Esophagus squamous epithelium (tissue), 5 donors: ENCODE measurements at places on chromosomes 2 and 18.

- no peak for DNase-seq
Observed at GRCh38 chr2:48414980-48415835, 114.7 kb upstream of the STON1 start.

- no peak for DNase-seq
Observed at GRCh38 chr2:159176555-159176954, 109.9 kb downstream of the WDSUB1 start.

DNA sequence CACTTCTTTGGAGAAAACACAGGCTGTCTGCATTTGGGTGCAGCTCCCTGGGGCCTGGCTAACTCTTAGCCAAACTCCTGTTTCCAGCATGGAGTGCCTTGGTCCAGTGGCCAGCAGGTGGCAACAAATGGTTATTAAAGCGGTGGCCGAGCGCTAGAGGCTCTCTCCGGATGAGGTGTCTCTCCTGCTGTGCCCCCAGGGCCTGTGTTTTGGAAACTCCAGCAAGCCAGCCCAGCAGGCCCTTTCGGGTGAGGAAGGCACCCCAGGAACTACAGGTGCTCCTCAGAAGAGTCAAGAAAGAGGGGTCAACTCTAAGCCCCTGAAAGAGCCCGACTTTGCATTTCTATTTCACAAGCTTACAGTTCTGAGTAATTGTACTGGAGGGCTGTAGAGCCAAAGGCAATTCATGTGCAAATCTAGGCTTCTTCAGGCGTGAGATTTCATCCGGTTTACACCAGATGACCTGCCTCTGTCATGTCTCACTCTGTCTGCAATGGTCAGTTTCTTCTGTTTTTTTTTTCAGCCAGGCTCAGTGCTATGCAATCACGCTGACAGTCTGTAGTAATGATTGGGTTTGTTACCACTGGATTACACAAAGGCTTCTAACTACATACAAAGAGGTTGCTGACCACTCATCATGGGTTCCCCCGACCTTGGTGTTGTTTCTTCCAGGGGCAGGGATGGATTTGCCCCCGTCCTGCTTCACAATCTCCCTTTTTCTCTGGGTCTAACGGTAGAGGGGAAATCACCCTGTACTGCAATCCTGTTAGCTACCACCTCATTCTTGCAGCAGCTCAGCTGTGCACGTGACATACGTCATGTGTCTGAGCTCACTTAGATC, 7.6 kb upstream of the CHRNA1 start:
- DNase-seq, result no peak

GRCh38 chr2:192029089-192029488, 165.6 kb downstream of the TMEFF2 start:
- DNase-seq, result no peak

GRCh38 chr2:233030-233429, 30.8 kb downstream of the SH3YL1 start:
- no peak for DNase-seq

DNA sequence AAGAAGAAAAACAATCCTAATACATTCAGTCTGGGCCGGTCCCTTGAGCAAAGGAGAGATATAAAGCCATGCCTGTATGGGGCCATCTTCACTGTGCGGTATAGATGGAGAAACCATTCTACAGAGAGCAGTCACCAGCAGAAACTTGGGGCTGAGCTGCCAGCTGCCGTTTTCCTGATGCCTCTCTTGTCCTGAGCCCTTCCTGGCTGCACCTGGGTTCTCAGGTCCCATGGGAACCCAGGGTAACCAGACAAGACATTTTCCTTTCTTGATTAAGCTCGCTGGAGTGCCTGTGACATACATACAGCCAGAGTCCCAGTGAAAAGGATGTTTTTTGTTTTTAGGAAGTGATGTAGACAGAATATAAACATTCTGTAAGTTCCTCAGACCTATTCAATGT, 5.3 kb upstream of the METTL21A start:
- DNase-seq, result no peak

GRCh38 chr2:183229386-183229785, 105.1 kb downstream of the NUP35 start:
- no peak for DNase-seq

- DNase-seq, result no peak
Observed at GRCh38 chr2:46876741-46877384, 38.7 kb downstream of the MCFD2 start.

DNA sequence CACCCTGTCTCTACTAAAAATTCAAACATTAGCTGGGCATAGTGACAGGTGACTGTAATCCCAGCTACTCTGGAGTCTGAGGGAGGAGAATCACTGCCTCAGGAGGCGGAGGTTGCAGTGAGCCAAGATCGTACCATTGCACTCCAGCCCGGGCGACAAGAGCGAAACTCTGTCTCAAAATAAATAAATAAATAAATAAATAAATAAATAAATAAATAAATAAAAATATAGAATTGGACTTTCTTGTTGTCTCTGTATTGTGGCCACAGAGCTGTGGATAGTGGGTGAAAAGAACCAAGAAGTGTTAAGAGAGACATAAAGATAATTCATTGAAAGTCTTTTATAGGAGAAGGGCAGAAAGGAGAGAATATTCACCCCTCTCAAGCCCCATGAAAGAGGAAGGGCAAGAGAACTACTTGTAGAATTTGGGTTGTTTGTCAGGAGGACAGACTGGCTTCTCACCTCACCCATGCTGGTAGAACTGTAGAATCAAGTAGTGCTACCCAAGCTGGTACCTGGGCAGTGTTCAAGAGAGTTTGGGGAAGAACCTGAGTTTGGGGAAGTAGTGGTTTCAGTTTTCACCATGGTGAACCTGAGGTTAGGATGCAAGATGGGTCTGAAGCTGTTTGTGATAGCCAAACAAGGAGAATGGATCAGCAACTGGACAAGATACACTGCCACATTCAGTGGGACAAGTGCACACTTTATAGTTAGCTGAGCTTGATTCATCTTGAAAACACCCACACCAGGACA, 256.5 kb downstream of the CD226 start:
- DNase-seq, result no peak

DNA sequence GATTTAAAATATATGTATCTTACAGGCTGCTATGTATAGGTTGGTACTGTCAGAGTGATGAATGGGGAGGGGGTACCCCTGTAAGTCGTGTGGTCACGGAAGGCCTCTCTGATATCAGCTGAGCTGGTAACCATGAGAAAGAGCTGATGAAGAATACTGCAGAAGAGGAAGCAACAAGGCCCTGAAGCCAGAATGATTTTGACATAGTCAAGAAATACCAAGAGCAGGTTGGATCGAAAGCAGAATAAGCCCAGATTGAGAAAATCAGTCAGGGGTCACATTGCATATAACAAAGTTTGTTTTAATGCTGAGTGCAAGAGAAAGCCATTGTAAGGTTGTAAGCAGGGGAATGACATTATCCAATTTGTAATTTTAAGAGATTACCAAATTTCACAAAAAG, 57.3 kb downstream of the UNC50 start:
- no peak for DNase-seq

- DNase-seq, result no peak
Observed at GRCh38 chr18:54880395-54881105, 52.3 kb downstream of the RAB27B start.

GRCh38 chr2:24075259-24075658, 867 bp downstream of the SF3B6 start:
- no peak for DNase-seq

DNA sequence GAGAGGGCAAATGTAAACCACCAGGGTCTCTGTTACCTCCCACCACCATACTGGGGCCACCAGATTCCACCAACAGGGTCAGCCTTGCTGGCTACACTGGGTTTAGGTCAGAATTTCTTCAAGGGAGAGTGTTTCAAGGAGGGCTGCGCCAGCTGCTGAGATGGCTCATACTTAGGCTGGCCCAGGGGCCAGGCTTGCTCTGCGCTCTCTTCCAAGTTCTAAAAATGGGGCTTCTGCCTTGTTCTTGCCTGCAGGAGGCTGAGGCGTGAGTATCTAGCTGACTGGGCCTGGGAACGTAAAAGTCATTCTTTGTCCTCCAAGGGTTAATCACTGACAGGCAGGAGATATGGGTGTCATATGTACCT, 28.1 kb downstream of the MRPL33 start:
- DNase-seq, result no peak

- DNase-seq, result no peak
Observed at GRCh38 chr2:137764646-137765045, 199.6 kb upstream of the HNMT start.

DNA sequence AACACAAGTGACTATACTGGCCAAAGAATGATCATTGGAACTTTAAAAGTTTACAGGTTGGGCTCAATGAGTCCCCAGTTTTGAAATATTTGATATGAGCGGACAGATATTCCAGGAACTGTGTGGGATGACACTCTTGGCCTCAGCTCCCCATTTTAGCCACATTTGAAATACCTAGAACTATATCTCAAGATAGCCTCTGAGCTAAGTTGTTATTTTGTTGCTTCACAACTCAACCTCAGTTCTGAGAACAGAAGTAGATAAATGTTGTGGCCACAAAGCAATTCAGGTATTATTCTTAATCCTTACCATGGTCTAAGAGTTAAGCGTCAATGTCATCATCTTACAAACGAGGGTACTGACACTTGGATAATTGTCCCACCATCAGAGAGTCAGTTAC, 172.2 kb upstream of the SETBP1 start:
- no peak for DNase-seq

DNA sequence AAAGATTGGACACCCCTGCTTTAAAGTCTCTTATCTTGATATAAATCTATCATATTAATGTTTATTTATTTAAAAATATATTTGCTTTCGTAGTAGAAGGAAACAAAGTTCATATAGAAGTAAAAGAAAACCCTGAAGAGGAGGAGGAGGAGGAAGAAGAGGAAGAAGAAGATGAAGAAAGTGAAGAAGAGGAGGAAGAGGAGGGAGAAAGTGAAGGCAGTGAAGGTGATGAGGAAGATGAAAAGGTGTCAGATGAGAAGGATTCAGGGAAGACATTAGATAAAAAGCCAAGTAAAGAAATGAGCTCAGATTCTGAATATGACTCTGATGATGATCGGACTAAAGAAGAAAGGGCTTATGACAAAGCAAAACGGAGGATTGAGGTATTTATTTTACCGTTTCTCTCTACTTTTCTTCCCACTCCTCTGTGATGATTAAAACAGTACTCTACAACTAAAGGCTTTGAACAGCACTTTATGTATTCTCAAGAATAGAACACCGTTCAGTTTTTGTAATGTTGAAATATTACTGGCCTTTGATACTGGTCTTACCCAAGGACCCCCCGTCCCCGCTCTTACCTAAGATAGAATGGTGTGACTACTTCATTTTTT, 39.2 kb downstream of the EIF5B start:
- no peak for DNase-seq

- no peak for DNase-seq
Observed at GRCh38 chr2:204931562-204931961, 386.3 kb downstream of the PARD3B start.

GRCh38 chr2:43846140-43846793, 7.5 kb downstream of the ABCG8 start:
- no peak for DNase-seq

- no peak for DNase-seq
Observed at GRCh38 chr18:42929857-42930256, 185.6 kb downstream of the RIT2 start.

DNA sequence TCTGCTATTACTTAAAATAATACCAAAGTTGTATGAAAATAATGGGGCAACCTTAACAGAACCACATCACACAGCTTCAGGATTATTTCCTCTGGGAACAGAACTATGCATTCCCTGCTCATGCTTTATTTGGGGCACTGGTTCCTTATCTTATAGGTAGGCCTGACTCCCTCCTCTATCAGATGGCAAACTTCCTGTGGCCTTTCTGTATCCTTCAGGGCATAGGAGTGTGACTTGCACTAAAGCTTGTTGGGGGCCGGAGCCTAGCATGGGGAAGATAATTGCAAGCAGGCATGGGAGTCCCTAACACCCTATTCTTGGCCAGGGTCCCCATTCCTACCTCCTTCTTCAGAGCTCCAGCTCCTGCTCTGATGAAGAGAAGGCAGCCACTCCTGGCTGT, 167.2 kb upstream of the SERTAD2 start:
- no peak for DNase-seq

DNA sequence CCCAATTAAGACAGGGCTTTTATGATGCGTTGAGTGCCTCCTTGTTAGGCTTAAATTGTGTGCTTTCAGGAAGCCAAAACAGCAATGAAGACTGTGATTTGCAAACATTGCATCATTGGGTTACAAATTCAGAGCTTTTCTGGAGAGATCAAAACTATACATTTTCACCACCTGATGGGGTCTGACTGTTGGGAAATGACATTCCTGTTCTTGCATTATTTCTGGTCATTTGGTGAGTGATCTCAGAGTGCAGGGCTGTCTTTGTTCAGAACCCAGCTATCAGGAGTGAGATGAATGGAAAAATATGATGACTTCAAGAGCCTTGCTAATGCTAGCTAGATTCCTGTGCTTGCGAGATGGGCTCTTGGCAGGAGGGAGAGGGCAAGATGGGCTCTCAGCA, 39.1 kb downstream of the SH3RF3 start:
- no peak for DNase-seq

GRCh38 chr18:63119647-63120046, 199.9 kb downstream of the BCL2 start:
- no peak for DNase-seq

GRCh38 chr2:160516547-160517365, 23.1 kb upstream of the RBMS1 start:
- DNase-seq, result no peak

- no peak for DNase-seq
Observed at GRCh38 chr2:114056294-114057143, 166.6 kb downstream of the ACTR3 start.

GRCh38 chr18:3878401-3878800, 428.4 kb downstream of the TGIF1 start:
- DNase-seq, result no peak

DNA sequence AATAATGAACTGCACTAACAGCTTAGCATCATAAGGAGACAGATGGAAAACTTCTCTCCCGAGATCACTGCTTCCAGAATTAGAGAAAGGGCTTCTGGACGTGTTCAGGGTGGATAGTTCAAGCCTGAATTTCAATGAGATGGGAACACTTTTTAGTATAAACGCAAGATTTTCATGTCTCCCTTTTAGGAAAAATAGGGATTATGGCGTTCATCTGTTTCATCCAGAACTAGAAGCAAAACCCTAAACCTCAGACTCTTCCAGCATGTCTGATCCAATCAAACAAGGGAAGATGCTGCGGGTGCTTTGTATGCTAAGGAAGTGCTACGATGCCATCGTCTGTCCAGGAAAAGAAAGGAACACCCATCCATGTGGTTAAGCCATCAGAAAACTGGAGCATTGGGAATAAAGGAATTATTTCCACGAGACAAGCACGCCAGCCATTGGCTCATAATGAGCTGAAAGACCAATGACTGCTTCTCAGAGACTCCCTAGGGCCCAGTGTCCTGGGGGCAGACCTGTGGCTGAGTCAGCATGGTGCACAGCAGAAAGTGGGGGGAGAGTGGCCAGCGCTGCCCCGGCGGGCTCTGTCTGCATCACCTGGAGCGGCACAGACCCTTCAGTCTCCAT, 65.9 kb upstream of the AFF3 start:
- no peak for DNase-seq

- DNase-seq, result no peak
Observed at GRCh38 chr2:184452907-184453306, 145.4 kb upstream of the ZNF804A start.

- DNase-seq, result no peak
Observed at GRCh38 chr18:50203801-50204604, 9.1 kb upstream of the MYO5B start.

- DNase-seq, result no peak
Observed at GRCh38 chr2:221088506-221088905, 483.6 kb downstream of the EPHA4 start.
